Motor neuron (in vitro differentiated cells): ENCODE measurements at places on chromosomes 7 and 10. TPM values are rescaled to one million over a fixed set of nuclear protein-coding genes. Genes with fewer than 3 reads are reported as not detected.

DNA sequence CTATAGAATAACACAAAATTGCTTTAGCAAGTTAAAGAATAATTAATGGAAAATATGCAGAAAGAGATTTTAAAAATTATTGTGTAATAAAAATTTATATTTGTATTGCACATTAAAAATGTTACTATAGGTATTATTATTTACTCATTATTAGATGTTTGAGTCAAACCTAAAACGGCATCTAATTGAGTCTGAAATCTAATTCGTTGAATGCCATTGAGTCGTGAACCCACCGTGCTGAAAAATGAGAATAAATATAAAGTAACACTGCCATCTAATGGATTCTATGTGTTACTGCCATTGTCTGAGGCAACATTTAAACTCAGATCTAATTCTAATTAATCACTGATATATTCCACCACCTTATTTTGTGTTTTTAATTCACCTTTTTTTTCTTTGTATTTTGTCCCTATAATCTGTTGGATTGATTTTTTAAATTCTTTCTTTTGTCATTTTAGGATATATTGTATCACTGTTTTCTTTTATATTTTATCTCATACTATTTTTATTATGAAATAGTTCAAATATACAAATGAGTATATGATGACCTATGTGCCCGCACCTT, 62.2 kb downstream of the SAMD9 start:
- ATAC-seq = no peak

- no peak for ATAC-seq
Observed at GRCh38 chr7:15199482-15199881, 296.9 kb upstream of the DGKB start.

Gene PAPOLB
- 0.27 and 0.36 TPM in 2 replicates for total RNA-seq

- ATAC-seq = no peak
Observed at GRCh38 chr7:155979994-155980393, 167.7 kb upstream of the SHH start.

Gene KLF14
- total RNA-seq = 0.11 and 0.20 TPM in 2 replicates

Gene STEAP1
- 0.42 TPM in 1 of 2 replicates, not detected in the other for total RNA-seq

- peak; percentile 74 for ATAC-seq
Observed at GRCh38 chr10:46541017-46541661, 15.3 kb downstream of the GPRIN2 start.

DNA sequence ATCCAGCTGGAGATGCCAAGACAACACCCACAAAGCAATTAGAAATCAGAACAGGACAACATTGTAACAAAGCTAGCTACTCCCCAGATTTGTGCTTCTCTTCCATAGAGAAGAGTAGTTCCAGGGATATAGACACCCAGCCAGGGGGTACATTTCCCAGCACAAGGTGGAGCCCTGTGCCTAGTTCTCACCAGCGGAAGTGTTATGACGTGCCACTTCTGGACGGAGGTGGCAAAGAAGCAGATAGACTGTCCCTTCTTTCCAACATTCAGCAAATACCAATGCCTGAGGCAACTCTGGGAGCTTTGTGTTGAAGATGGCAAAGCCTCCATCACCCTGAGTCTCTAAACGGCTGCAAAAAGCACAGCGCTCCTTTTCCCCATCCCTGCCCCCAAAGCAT, 23.4 kb upstream of the GSAP start:
- ATAC-seq = peak; percentile 39

DNA sequence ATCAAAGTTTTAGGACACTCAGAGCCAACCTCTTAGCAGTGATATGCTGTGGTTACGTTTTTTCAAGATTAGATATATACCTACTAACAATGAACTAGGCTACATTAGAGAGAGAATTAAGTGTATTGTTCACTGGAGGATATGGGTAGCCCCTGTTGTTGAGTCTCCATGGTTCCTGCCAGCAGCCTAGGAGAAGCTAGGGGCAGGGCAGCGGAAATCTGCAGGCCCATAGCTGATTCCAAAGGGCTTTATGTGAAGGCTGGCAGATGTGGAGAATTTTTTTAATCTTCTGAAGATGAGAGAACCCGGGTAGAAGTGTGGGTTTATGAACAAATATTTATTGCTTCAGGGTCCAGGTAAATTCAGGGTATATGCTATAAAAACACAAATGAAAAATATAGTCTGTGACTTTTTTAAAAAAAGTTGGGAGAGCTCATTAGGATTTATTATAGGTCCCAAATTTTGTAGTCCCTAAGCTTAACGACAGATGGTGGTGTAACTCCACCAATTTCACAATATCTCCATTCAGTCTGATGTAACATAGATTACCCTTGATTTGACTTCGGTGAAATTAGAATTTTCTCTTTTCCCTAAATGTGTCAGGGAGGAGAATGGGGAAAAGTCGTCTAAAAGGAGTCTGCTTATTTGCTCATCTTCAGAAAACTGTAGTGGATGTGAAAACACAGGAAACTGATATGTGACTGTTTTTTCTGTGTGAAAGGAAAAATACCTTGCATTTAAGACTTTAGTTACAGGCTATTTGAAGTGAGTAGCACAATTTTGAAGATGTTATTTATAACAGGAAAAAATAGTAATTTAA, 163.0 kb upstream of the PPP1R3A start:
- ATAC-seq = no peak

- ATAC-seq = peak; percentile 99
Observed at GRCh38 chr10:55852900-55853299, 508.2 kb downstream of the ZWINT start.

- ATAC-seq = peak; percentile 84
Observed at GRCh38 chr7:80145780-80146422, 11.3 kb downstream of the GNAI1 start.

DNA sequence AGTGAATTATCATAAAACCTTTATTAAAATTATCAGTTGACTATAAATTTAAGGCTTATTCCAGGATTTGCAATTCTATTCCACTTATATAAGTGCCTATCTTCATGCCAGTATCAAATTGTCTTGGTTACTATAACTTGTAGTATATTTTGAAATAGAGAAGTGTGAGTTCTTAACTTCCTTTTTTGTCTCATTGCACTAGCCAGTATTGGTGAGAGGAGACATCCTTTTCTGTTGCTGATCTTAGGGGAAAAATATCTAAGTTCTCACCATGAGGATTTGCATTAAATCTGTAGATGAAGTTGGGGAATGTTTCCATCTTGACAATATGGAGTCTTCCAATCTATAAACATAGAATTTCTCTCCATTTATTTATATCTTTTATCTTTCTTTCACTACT, 104.2 kb upstream of the MKI67 start:
- ATAC-seq = no peak
